GOT3 (cell line): ENCODE measurements at places on chromosomes 1 and 21.

GRCh38 chr1:54350360-54350759, 55.8 kb downstream of the SSBP3 start:
- no peak for DNase-seq

DNA sequence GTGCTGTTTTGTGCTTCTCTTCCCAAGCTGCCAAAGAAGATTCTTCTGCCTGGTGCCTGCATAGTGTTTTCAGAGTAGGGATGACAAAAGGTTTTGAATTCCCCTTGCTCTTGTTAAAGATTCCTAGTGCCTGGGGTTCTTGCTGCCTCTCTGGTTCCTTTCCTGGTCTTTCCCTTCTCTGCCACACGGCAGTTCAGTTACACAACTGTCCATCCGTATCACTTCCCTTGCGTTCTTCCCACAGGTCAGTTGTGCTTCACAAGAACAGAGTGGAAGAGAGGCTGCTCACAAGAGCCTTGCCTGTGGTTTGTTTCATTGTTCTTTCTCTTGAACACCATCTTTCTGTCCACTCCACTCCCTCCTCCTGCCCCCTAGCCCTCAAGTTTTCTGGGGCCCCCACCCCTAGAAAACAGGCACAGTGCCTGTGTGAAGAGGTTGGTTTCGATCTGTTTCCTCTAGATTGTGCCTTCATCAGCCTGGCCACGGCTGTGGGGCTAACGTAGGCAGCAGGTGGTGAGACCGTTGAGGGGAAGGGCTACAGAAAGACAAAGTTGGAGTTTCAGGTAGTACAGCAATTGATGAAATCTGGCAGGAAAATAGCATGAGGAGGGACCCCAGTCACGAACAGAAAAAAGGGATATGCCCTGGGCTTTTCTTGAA, 5.8 kb downstream of the VASH2 start:
- DNase-seq = no peak

GRCh38 chr1:74145086-74145485, 52.9 kb downstream of the LRRIQ3 start:
- DNase-seq = no peak

DNA sequence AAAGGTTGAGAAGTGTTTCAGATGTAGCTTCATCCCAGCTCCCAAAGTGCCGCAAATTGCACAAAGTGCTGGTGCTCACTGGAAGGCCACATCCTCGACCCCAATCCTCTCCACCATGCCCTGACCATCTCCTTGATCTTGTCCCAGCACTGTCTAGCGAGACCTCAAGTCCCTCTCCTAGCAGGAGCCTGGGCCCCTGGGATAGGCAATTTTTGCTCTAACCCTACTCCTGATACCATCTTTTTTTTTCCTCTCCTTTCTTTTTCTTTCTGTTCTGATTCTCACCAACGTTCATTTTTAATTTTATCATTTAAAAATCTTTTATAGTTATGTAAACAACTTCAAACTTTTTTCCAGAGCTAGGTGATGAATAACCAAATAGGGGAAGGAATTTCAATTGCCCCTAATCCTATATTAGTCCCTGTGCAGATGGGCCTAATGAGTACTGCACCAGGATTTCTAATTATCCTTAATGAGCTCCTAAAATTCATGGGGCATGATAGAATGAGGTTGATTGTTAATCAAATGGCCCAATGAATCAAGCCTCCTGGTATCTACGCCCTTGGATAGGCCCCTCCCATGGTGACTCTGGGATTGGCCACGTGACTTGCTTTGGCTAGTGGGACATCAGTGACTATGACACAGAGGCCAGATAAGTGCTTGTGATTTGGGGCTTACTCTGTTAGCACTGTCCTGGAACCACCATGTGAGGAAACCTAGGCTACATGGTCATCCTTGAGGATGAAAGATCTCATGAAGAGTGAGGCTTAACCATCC, 41.5 kb upstream of the TENT5B start:
- DNase-seq = no peak

- DNase-seq = no peak
Observed at GRCh38 chr1:156102633-156103511, 11.6 kb upstream of the LMNA start.

GRCh38 chr21:32929633-32930038, 96.1 kb upstream of the OLIG2 start:
- no peak for DNase-seq

DNA sequence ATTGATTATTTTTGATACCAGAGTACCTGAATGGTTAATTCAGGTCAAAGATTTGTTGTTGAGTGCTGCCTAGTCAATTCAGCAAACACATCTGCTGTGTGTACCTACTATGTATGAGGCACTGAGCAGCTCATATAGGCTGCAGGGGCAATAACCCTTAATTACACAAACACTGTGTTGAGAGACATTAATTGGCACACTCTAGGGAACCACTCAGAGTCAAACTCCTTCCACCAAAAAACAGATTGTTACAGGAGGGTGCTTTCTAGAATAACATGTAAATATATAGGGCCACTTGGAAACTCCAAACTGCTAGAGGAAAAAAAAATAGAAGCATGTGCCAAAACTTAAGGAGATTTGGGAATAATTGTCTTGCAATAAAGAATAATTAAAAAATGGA, 31.3 kb downstream of the UBE2U start:
- no peak for DNase-seq

- DNase-seq = no peak
Observed at GRCh38 chr1:65344171-65344814, 35.0 kb downstream of the DNAJC6 start.

DNA sequence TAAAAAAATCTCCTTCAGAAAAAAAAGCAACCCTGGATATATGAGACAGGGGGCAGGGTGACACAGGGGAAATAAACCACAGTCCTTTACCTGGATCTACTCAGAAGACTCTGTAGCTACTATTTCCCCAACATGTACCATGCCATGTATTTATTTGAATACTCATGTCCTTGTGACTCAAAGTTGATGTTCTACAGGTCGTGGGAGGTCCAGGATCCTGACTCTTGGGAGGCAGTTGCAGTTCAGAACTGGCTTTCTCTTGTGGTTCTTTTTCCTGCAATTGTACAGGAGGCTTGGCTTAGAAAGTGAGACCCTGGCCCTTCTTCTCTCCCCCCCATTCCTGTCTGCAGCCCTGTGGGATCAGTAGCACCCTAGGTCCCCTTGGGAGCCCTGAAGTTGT, 5.8 kb upstream of the IL24 start:
- DNase-seq = no peak

GRCh38 chr1:8107897-8108296, 81.8 kb upstream of the ERRFI1 start:
- no peak for DNase-seq

DNA sequence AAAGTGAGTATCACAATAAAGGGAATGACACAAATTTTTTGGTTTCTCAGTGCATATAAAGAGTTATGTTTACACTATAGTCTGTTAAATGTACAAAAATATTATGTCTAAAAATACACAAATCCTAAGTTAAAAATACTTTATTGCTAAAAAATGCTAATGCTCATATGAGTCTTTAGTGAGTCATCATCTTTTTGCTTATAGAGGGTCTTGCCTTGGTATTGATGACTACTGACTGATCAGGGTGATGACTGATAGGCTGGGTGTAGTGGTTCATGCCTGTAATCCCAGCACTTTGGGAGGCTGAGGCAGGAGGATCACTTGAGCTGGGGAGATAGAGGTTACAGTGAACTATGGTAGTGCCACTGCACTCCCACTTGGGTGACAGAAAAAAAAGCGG, 12.9 kb upstream of the NUF2 start:
- DNase-seq = no peak

- DNase-seq = no peak
Observed at GRCh38 chr1:29744684-29745490, 508.6 kb downstream of the PTPRU start.

GRCh38 chr1:177907000-177907399, 62.9 kb downstream of the SEC16B start:
- DNase-seq = no peak

DNA sequence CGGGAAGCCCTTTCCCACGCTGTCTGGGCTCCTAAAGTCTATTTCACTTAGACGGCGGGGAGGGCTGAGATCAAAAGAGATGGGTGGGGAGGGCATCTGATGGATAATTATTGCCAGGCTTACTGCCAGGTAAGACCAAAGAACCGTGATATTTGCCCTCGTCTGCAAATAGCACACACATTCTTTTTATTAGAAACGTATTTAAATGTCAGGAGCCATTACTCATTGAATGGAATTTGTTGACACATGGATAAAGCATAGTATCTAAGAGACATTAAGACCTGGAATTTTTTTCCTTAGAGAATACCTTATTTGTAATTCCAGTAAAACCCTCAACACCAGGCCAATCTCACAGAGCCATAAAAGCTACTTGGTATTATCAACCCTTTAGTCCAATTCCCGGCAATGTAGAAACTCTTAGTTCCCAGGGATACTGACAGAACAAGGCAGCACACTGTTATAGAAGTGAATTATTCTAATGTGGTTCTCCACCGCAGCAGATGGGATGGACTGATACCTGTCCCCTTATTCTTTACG, 10.6 kb downstream of the URB1 start:
- DNase-seq = no peak

DNA sequence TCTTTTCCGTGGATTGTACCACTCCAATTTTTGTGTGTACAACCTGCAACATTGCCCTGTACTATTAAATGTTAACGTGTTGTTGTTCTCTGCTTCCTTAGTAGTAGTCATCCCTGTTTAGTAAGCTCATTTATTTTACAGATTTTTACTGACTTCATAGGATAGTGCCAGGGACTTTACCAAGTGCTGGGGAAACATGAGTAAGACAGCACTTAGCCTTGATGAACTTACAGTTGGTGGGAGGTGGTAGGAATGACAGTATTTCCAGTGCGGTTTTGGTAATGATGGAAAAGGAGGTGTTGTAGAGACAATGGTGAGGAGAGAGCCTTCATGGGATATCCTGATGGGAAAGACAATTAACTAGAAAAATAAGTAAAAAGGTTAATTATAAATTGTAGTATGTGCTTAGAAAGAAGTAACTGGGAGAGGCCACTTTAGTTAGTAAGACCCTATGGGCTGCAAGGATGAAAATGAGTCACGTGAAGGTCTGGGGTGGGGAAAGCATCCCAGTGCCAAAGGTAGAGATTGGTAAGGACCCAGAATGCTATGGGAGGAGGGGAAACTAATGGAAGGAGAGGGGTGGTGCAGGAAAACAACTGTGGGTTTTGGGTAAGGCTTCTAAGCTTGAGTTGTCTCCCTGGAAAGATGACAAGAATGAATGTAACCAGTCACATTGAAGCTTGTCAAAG, 1.7 kb downstream of the RLF start:
- DNase-seq = no peak

DNA sequence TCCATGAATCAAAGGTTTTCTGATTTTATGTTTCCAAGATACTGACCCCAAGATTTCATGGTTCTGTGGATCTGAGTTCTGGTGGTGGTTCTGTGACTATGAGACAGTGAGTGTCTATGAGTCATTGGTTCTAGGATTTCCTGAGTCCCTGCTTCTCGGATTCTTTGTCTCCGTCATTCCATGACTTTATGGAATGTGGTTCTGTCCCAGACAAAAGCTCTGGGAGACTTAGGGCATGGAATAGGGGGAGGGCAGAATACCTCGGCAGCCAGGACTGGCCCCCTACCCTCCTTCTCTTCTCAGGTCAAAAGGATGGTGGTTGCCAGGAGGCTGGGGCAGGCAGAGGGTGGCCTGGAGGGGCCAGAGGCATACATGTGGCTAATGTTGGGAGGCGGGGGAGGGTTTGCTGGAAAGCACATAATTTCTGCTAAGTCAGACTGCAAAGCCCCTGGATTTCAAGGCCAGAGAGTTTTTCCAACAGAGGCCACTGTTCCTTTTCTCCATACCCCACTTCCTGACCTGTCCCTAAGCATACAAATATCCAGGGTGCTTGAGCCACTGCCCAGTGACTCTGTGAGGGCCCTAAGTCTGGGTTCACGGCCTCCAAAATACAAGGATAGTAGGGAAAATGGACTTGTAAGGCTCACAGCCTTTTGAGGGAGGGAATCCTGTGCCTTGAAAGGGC, 17.2 kb downstream of the CDCP2 start:
- DNase-seq = no peak

DNA sequence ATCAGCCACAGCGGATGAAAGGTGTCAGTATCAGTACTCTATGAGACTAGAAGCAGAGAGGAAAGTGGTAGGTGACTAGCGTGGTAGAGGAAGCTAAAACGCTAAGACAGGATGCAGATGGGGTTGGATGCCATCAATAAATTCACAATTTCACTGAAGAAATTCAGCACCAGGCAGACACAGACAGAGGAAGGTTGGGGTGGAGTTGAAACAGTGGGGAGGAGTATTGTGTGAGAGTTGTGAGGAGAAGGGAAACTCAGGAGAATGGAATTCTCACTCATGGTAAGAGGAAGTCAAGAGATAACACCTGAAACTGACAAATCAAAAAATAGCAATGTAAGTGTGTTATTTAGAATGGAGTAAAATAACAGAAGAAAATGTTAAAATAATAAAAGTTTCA, 208.5 kb upstream of the DAB1 start:
- DNase-seq = no peak

- DNase-seq = no peak
Observed at GRCh38 chr1:172477216-172477615, 33.3 kb upstream of the PIGC start.

DNA sequence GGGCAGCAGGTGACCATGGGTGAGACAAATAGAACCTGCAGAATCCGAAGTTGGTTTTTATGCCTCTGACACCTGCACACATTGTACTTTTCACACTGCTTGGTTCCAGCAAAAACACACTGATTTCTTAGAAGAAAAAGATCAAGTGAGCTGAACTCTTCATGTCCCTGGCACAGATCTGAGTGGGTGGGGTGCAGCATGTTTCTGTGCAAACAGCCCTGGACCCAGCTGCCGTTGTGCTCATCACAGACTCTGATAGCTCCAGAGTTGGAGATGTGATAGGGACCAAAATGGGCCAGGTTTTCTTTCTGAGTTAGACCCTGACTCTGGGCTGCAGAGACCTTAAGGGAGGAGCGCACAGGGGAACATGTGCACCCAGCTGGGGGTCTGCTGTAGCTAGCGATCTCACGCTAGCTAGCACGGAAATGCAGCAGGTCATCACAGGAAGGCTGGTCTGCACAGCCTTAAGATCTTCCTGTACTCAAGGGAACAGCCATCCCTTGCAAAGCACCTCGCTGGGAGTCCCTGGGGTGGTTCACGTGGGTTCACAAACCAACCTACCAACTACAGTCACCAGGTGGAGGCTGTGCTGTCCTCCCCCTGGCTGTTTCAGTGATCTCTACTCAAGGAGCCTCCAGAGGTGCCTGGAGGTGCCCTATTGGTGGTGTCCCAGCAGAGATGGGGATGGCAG, 291.1 kb downstream of the PTPRU start:
- DNase-seq = no peak
